Mesothelial cell of epicardium (in vitro differentiated cells): ENCODE measurements at places on chromosomes 13 and 19.

- no peak for DNase-seq
Observed at GRCh38 chr19:9721861-9722260, 46.7 kb downstream of the ZNF846 start.

DNA sequence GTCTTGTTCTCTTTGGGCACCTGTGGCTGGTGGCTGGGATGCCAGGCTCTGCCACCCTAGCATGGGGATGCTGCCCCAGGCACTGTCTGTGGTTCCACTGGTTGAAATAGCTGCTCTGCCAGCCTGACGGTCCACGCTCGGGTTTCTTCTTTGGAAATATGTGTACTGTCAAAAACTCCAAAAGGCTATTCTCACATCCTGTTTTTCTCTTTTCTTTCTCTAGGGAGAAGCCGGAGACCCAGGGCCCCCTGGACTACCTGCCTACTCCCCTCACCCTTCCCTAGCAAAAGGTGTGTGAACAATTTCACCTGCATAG lies 115.0 kb downstream of the RAB20 start:
- DNase-seq, result no peak

GRCh38 chr19:1173845-1174809 lies at the start of gene SBNO2:
Gene SBNO2, minus strand, starts transcription at chr19:1174268. Its CDS starts 19,992 bp downstream, at chr19:1154276.
- DNase-seq, result peak; percentile 95

- no peak for DNase-seq
Observed at GRCh38 chr13:94758436-94758960, 46.2 kb upstream of the SOX21 start.

GRCh38 chr19:9342610-9343304 lies 18.8 kb downstream of the ZNF559 start:
- no peak for DNase-seq

DNA sequence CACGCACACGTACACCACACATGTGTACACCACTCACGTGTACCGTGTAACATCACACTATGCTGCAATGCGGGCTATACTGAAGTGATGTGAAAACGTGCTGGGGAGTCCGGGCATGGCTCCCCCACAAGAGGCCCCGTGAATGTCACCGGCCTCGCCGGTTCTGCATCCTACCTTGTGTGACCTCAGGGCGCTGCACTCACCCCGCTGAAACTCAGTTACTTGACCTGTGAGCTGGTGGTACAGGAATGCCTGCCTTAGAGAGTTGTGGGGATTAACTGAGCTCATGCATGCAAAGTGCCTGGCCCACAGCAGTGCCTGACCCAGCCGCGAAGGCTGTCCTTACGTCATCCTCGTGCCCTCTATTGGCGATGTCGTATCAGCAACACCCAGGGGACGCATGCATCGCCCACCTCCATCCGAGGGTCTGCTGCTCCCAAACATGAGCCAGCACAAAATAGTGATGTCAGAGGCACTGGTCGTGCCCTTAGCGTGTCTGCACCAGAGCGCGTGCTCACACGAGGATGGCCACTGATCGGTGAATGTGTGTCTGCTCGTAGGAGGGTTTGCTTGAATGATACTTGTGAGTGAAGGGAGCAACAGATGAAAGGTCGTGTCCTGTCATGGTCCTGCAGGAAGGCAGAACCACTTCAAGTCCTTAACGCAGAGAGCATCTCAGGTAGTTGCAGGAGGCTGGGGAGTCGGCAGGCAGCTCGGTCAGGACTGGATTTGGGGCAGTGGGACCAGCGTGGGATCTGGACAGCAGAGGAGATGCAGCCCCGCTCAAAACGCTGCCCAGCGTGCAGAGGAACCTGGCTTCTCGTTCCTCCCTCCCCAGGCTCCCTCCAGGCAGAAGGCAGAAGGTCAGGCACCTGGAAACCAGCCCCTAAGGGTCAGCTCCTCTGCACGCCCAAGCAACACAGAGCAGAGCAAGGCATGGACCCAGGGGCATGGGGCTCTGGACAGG lies 126.2 kb upstream of the SPACA7 start:
- DNase-seq, result no peak

- no peak for DNase-seq
Observed at GRCh38 chr19:763181-763580, 12.3 kb downstream of the MISP start.

DNA sequence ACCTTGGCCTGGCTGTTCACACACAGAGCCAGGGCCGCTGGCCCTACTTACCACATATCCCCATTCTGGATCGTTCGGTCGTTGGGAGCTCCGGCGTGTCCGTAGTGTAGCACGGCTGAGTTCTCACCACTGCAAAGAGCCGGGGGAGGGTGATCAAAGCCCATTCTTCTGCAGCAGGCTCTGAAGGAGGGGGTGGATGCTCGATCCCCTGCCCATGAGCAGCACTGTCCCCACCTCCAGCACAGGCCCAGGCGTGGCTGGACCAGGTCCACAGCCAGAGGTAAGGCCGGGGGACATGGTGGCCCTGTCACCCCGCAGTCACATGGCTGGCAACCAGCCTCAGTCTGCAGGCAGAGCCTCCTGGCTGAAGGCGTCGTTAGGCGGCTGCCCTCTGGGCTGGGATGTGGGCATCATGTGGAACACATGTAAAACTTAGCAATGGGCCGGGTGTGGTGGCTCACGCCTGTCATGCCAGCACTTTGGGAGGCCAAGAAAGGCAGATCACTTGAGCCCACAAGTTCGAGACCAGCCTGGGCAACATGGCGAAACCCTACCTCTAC lies 38.2 kb downstream of the CEBPG start:
- no peak for DNase-seq

- no peak for DNase-seq
Observed at GRCh38 chr19:16834747-16835146, 5.5 kb downstream of the SIN3B start.

GRCh38 chr13:35392768-35393167 lies 83.7 kb downstream of the MAB21L1 start:
- no peak for DNase-seq

- no peak for DNase-seq
Observed at GRCh38 chr13:110932588-110932987, 17.7 kb upstream of the ANKRD10 start.

GRCh38 chr19:49818649-49819370 lies 721 bp downstream of the MED25 start:
- peak; percentile 53 for DNase-seq

GRCh38 chr19:31249217-31249616 lies 100.0 kb downstream of the TSHZ3 start:
- DNase-seq, result no peak
